ENCODE measurements at places on chromosomes 1 and 21.

DNA sequence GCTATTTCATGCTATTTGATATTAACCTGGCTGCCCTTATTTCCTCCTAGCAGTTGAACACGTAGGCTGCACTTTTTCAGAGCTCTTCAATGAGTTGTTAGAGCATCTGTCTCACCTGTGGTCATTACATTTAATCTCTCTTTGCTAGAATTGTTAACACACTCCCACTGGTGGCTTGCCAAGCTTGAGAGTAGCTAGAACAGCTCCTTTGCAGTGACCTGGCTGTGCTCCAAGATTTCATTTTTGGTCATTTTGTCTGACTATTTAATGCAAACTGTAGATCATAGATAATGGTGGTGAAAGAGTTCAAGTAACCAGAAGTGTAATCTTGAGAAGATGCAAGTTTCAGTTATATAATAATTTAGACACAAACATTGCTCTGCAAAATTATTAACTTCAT lies 105.6 kb downstream of the LRRC7 start:
- DNase-seq, result peak; percentile 62

DNA sequence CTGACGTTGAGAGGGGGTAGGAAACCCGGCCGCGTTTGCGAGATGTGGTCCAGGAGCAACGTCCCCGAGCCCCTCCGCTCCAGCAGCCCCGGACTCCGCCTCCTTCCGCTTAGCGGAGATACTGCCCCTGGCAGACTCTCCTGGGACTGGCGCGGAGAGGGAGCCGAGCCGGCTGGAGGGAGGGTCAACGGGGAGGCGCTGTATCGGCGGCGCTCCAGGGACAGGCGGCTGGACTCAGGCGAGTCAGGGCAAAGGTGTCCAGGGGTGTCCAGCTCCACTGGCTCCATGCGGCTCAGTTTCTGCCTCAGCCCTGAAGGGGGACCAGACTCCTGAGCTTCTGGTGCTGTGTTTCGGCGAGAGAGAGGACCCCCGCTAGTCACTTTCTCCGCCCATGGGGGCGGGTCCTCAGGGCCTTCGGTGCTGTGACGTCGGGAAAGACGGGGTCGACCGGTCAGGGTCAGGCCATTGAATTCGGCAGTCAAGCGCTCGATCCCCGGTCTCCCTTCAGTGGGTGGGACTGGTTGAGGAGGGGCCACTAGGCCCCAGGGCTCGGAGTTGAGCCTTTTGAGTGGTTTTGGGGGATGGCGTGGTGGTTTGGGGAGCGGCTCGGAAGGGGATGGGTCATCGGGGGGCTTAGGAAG lies 2.8 kb upstream of the LIX1L start:
- DNase-seq, result peak; percentile 81

DNA sequence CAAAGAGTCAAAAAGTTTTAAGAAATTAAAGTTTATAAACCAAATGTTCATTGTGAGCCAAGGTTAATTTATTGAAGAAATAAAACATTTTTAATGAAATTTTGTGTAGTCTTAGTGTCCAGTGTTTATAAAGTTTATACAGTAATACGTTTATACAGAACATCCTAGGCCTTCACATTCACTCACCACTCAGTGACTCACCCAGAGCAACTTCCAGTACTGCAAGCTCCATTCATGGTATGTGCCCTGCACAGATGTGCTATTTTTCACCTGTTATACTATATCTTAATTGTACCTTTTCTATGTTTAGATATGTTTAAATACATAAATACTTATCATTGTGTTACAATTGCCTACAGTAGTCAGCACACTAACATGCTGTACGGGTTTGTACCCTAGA lies 33.6 kb downstream of the TYW3 start:
- DNase-seq, result no peak

DNA sequence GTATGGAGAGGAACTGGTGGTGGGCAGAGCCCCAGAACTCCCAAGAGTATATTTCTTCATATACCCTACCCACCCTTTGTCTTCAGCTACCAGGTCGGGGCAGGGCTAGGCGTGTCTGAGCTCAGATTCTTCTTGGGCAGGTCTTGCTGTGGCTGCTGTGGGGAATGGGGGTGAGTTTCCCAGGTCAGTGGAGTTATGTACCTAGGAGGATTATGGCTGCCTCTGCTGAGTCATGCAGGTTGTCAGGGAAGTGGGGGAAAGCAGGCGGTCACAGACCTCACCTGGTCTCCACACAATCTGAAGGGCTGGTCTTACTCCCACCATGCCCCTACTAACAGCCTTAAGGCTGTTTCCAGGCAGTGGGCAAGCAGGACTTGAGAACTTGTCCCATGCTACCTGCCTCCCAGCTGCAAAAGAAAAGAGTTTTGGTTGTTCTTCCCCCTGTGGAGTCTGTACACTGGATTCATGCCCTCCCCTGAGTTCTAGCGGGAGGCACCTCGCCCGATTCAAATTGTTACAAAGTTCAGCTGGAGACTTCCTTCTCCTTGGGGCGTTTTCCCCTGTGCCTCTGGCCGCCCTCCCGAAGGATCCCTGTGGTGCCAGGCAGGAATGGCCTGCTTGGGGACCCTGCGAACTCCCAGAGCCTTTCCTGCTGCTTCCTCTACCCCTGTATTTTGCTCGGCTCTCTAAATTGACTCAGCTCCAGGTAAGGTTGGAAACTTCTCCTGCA lies 58.6 kb downstream of the NPHS2 start:
- DNase-seq, result no peak

DNA sequence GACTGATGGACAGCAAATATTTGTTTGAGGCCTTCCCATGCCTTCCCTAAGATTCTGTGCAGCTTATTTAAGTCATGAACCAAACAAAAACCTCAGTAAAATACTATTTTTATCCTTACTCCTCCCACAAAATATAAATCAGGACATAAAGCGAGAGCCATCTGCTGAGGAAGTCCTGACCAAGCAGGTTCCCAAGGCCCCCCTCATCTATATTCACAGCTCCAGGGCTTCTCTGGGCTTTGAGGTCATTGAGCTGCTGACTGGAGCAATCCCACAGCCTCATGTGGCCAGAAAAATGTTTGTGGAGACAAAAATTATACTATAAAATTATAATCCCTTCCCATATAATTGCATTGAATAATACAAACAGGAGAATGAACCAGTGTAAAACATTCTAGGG lies 846.2 kb downstream of the ADGRL2 start:
- DNase-seq, result no peak

DNA sequence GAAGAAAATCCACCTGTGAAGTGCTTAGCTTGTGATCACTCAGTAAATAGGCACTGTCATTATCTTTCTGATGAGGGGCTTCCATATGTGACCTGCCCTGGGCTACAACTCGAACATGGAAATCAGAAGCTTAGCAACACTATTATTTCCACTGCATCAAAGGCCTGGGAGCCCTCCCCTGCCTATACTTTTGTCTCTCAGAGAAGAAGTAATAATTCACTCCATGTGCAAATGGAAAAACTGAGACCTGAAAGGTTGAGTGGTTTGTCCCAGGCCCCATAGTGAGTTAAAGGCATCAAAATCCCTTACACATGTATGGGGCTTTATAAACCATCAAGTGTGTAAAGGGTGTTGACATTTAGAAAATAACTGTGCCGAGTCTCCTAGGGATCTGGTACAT lies 20.9 kb downstream of the SOX13 start:
- DNase-seq, result no peak

GRCh38 chr1:116279715-116280114 lies 93.3 kb upstream of the ATP1A1 start:
- DNase-seq, result peak; percentile 27

Measured in hematopoietic multipotent progenitor cell treated with erythropoietin and hydrocortisone succinate and interleukin-3 and kit ligand, for 6 days (in vitro differentiated cells).